ENCODE measurements at places on chromosomes 3 and 15. TPM values are rescaled to one million over a fixed set of nuclear protein-coding genes. Genes with fewer than 3 reads are reported as not detected.

The DYNLT2B gene
- total RNA-seq, result 8.2 TPM

The MOBP gene
- total RNA-seq, result not detected

The CRTAP gene
- 52.4 TPM for total RNA-seq

The XIRP1 gene
- total RNA-seq, result not detected

DNA sequence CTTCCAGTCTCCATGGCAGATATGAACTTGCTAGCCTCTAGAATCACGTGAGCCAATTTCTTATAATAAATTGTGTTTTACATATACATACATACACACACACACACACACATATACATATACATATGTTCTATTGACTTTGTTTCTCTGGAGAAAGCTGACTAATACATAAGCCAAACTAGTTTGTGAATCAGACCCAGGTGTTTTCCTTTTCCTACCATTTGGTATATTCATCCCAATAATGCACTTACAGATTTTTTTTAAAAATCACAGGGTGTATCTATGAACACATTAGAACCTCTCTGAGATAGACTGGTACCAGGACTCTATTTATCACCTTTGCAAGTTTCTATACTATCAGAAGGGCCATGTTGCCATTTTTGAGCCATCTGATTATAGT, 122.9 kb upstream of the KCNH8 start:
- H3K36me3 ChIP-seq, result no peaks in the 10 kb centered on the region
- H3K27ac ChIP-seq, result no peak overlapping the region
- DNase-seq, result no peak
- H3K4me3 ChIP-seq, result no peak overlapping the region
- no peaks in the 10 kb centered on the region for H3K4me1 ChIP-seq

DNA sequence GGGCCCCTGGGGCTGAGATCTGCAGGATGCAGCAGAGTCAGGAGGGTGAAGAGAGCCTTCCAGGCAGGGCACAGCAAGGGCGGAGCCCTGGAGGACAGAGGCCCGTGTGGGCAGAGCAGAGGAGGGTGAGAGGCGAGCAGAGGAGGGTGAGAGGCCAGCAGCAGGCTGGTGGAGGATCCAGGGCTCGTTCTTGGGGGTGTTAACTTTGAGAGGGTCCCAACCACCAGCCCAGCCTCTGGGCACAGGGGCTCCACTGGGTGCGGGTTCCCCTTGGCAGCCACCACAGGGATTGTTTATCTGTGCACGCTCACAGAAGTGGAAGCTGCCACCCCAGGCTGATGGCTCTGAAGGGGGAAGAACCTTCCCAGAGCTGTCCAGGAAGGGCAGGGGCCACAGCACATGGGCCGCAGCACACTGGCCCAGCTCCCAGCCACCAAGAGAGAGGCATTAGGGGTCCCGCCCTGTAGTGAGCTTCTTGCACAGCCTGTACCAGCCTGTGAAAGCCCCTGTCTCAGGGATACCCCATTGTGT, 9.3 kb upstream of the PLXND1 start:
- H3K36me3 ChIP-seq, result no peaks in the 10 kb centered on the region
- no peak overlapping the region for H3K4me3 ChIP-seq
- no peak overlapping the region for H3K27ac ChIP-seq
- H3K27me3 ChIP-seq, result no peaks in the 10 kb centered on the region
- no peak for DNase-seq

DNA sequence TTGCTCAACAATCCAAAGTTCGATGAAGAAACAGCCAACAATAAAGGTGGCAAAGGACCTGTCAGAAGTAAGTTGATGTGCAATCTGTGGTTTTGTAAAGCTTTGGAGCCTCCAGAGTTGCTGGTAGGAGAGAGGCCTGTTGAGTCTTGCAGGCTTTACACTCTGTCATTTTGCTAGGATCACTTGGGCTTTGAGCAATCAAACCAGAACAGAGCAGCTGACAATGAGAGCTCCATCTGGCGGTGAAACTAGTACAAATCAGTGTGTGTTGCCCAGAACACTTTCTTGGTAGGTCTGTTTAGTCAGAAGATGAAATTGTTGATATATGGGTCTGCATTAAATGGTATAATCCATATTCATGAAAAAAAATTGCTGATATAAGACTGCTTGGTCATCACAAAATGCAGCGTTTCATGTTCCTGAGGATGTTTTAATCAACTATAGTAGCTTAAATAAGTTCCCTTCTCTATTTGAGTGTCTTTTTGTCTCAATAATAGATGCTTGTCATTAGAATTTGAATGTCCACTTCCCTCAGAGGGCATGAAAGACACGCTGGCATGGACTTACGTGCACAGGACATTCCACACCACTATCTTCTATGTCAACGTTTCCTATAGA, 25.7 kb downstream of the TMOD2 start:
- no peak overlapping the region for H3K4me3 ChIP-seq
- peak; percentile 41 for DNase-seq
- H3K4me1 ChIP-seq, result no peaks in the 10 kb centered on the region
- H3K27ac ChIP-seq, result no peak overlapping the region
- peaks cover 8% of the 10 kb centered on the region for H3K36me3 ChIP-seq

DNA sequence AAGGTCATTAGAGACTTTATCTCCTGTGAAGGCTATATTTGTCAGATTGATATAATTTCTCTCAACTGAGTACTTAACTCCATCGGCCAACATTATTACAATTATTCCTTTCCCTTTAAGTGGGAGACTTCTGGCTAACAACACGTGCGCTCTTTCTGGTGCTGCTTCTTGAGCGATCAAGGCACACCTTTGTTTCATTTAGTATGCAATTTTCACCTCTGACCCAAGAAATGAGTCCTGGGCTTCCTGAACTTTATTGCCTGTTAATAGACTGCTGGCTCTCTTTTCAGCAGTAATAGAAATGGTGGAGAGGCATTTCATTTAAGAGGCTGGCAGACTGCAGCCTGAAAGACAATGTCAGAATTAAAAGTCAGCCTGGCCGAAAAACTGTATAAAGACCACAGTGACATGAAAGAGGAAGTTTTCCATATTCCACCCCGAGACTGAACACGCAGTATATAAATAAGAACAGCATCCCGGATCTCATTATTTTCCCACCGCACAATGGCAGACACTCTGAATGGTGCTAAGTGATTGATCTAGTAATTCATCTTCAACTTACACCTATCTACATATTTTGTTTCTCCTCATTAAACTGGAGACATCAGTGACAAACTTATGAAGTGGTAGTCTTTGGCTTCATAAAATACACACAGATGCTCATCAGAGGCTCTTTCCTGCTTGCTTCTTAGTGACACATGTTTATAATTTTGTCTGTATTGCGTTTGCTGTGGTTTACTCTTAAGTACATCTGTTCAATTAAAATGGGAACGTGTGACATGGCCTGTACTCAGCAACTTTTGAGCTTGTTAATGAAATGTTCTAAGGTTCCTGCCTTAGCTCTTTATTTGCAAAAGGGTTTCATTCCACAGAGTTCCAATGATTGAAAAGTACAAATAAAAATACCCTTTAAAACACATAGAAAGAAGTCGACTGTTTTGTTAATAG, 299.9 kb downstream of the MECOM start:
- no peak overlapping the region for H3K27ac ChIP-seq
- H3K27me3 ChIP-seq, result no peaks in the 10 kb centered on the region
- no peak for DNase-seq
- H3K36me3 ChIP-seq, result no peaks in the 10 kb centered on the region

DNA sequence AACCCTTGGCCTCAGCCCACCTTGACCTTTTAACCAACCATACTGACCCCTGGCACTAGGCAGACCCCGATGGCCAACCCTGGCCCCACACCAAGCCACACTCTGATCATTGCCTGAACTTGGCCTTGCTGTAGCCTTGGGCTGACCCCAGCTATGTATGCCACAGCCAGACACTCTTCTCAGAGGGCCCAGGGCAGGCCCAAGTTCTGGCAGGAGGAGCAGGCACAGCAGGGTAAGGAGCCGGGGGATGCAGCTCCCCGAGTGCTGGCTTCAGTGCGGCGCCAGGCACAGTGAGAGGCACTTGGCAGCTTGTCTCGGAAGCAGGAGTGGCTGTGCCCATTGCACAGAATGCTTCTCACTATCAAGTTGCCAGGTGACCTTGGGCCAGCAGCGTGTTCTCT, 22.3 kb downstream of the PRR20G start:
- DNase-seq, result no peak
- no peaks in the 10 kb centered on the region for H3K36me3 ChIP-seq
- no peak overlapping the region for H3K27ac ChIP-seq
- no peaks in the 10 kb centered on the region for H3K4me1 ChIP-seq
- H3K27me3 ChIP-seq, result peaks cover 25% of the 10 kb centered on the region

GRCh38 chr3:3172627-3173026, 6.9 kb downstream of the CRBN start:
- H3K36me3 ChIP-seq, result peaks cover 51% of the 10 kb centered on the region
- DNase-seq, result no peak
- no peaks in the 10 kb centered on the region for H3K27me3 ChIP-seq

DNA sequence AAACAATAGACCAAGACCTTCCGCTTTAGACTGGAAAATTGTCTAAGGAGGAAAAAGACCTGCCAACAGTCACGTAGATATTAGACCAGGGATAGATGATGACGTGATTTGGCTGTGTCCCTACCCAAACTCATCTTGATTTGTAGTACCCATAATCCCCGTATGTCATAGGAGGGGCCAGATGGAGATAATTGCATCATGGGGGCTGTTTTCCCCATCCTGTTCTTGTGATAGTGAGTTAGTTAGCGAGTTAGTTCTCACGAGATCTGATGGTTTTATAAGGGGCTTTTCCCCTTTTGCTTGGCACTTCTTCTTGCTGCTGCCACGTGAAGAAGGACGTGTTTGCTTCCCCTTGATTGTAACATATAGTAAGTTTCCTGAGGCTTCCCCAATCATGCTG, 31.7 kb upstream of the SUCLG2 start:
- peaks cover 10% of the 10 kb centered on the region for H3K4me1 ChIP-seq
- H3K27me3 ChIP-seq, result no peaks in the 10 kb centered on the region
- no peak for DNase-seq
- no peak overlapping the region for H3K4me3 ChIP-seq
- no peaks in the 10 kb centered on the region for H3K36me3 ChIP-seq
- H3K27ac ChIP-seq, result peak overlapping the region; percentile 38

- no peak for DNase-seq
- peaks cover 2% of the 10 kb centered on the region for H3K4me1 ChIP-seq
- H3K27me3 ChIP-seq, result no peaks in the 10 kb centered on the region
These were observed 220.0 kb downstream of the FAM43A start for GRCh38 chr3:194905696-194906095.

- H3K27me3 ChIP-seq, result peaks cover 34% of the 10 kb centered on the region
- no peaks in the 10 kb centered on the region for H3K36me3 ChIP-seq
- H3K4me1 ChIP-seq, result peaks cover 7% of the 10 kb centered on the region
- DNase-seq, result no peak
These were observed 67.7 kb downstream of the MGLL start for GRCh38 chr3:127754411-127755304.

DNA sequence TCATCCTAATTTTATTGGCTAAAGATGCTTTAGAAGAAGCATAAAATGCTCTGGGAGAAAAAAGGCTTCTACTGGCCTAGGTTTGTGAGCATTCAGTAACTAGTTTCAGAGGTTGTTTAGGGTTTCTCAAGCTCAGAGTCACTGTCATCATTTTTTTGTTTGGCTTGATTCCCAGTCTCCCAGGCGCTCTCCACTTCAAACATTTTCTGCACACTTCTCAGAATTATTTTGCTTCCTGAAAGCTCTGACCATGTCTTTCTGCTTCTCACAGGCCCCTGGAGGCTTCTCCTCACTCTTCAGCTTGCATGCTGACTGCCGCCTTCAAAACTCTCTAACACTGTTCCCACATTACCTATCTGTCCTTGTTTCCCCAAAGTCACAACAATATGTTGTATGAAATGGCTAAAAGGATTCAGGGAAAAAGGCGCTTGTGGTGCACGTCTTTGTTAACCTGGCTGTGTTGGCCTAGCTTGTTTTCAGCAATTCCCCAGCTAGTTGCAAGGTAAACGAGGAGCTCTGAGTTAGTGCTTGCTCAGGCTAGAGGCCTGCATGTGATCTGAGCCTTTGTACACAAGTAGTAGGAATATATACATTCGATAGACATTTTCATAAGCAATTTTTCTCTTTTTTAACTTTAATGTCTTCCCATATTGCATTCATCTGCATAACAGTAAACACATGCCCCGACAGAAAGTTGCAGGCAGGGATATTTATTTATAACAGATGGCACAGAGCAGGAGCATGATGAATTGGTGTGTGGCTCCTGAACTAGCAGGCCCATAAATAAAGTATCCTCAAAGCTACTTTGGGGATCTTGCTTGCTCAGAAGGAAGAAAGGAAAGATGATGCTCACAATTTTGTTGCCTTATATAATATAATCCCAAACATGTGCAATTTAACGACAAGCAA, 129.2 kb upstream of the DPH6 start:
- no peaks in the 10 kb centered on the region for H3K27me3 ChIP-seq
- H3K4me1 ChIP-seq, result no peaks in the 10 kb centered on the region

GRCh38 chr3:51385621-51386091, 565 bp downstream of the MANF start:
- peaks cover 4% of the 10 kb centered on the region for H3K36me3 ChIP-seq
- H3K27ac ChIP-seq, result peak overlapping the region; percentile 69

GRCh38 chr15:68990231-68990991, 24.1 kb upstream of the NOX5 start:
- no peaks in the 10 kb centered on the region for H3K4me1 ChIP-seq
- no peak overlapping the region for H3K27ac ChIP-seq
- no peak for DNase-seq
- H3K27me3 ChIP-seq, result no peaks in the 10 kb centered on the region
- no peak overlapping the region for H3K4me3 ChIP-seq
- H3K36me3 ChIP-seq, result no peaks in the 10 kb centered on the region

DNA sequence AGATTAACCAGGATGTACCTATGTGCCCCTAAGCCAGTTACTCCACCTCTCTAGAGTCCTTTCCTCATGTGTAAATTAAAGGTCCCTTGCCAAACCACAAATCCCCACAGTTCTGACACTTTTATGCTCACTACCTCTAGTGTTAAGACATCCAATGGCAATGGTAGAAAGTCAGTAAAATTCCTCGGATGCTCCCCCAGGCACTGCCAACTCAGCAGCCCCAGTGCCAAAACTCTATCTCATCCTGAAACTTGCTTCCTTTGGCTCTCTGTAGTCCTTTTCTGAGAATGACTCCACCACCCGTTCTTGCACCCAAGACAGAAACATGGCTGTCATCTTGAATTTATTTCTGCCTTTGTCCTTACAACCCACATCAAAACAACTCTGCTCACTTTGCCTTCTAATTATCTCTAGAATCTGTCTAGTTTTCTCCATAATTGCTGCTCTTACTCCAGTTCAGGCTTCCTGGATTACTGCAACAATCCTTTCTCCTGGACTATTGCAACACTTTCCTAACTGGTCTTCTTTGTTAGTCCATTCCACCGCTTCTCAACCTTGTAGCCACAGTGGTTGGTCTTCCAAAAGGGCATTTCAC, 41.6 kb downstream of the MB21D2 start:
- H3K36me3 ChIP-seq, result no peaks in the 10 kb centered on the region
- H3K4me1 ChIP-seq, result no peaks in the 10 kb centered on the region
- H3K27ac ChIP-seq, result no peak overlapping the region
- no peak overlapping the region for H3K4me3 ChIP-seq
- no peaks in the 10 kb centered on the region for H3K27me3 ChIP-seq

- H3K4me1 ChIP-seq, result peaks cover 23% of the 10 kb centered on the region
- no peak overlapping the region for H3K27ac ChIP-seq
- no peak overlapping the region for H3K4me3 ChIP-seq
- no peaks in the 10 kb centered on the region for H3K27me3 ChIP-seq
- DNase-seq, result peak; percentile 32
- no peaks in the 10 kb centered on the region for H3K36me3 ChIP-seq
These were observed 5.0 kb upstream of the CCR9 start for GRCh38 chr3:45881078-45882022.
